ENCODE measurements at places on chromosomes 1 and 21.
A peak's percentile ranks its signal among the peaks of the same experiment; 100 is the strongest.

- DNase-seq = no peak
Measured at GRCh38 chr1:5917591-5918274, 74.5 kb downstream of the NPHP4 start.

DNA sequence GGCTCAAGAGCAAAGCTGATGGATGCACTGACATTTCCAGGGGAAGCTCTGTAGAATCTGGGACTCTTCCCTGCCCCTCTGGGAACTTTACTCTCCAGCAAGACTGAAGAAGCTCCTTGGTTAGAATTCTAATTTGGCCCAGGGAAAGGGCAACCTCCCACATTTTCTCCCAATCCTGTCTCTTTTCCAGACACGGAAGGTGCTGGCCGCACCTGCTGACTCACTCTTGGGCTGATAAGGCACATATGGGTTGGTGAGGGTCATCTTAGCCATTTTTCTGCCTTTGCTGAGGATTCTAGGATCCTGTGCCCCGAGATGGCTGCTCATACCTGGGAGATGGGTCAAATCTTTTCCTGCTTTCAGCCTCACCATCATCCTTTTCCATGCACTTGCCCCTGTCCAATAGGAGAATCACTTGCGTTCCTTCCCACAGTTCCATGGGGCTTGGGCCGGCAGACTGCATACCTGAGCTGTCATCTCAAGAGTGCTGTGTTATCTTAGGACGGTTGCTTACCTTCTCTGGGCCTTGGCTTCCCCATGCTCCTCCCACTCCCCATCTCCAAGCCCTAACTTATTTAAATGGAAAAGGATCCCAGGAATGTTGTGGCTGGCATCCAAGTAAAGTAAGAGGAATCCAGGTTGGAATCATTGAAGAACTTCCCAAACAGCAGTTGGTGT, 1.3 kb downstream of the TINAGL1 start:
- no peak for DNase-seq

DNA sequence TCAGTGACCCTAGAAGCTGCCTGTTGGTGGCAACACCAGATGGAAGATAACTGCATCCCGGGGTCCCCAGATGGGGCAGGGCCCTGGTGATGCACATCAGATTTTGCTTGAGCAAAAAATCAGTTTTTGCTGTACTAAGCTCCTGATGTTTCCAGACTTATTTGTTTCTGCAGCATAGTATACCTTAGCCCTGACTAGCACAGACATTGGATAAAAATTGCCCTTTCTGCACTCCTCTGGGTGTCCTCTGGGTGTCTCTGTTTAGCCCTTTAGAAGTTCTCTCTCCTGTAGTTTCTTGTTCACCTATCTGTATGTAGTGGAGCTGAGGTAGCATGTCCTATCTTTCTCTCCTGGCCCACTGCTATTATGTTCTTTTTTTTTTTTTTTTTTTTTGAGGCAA, 30.3 kb upstream of the PLA2G2C start:
- no peak for DNase-seq

DNA sequence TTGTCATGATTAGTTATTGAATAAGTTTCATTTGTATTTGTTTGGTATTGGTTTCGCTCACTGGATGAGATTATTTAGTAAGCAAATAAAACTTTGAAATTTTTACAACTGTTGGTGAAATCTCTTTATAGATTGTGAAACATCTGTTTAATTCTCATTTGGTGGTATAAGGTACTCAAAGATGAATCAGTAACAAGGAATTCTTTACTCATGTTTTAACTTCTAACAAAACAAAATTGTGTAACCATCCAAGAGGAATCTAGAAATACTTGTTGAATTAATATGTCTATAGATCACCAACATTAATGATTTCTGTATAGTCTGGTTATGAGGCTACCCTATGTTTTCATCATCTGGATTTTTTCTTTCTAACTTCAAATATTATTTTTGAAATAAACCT, 62.8 kb upstream of the USP25 start:
- no peak for DNase-seq

- DNase-seq = no peak
Measured at GRCh38 chr1:206774093-206774492, 1.8 kb upstream of the IL10 start.

DNA sequence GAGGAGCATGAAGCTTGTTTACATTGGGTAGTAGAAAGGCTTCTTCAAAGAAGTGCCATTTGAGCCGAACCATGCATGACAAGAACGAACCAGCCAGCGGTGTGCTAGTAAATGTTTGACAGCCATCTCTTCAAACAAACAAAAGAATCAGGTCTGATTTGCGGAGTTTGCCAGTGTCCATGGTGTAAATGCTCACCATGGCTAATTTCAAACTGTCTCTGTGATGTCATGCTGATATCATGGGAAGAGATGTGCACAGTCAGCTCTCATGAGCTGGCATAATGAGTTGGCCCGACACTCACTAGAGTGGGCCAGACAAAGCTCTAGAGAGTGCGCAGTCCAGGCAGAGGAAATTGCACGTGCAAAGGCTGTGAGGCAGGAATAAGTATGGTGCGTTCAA, 101.1 kb downstream of the KAZN start:
- DNase-seq = no peak

GRCh38 chr21:40641042-40641441, 205.9 kb downstream of the DSCAM start:
- no peak for DNase-seq

GRCh38 chr1:172670791-172671190, 11.9 kb downstream of the FASLG start:
- DNase-seq = peak; percentile 71

GRCh38 chr1:2232255-2232915, 4.3 kb downstream of the SKI start:
- peak; percentile 32 for DNase-seq

- DNase-seq = no peak
Measured at GRCh38 chr1:98493469-98493868, 168.1 kb upstream of the SNX7 start.

- no peak for DNase-seq
Measured at GRCh38 chr21:33128538-33128937, 58.6 kb downstream of the OLIG1 start.

Data from central memory CD4-positive, alpha-beta T cell (primary cell).